ENCODE measurements at places on chromosomes 1 and 21. TPM values are rescaled to one million over a fixed set of nuclear protein-coding genes. Genes with fewer than 3 reads are reported as not detected.
A peak's percentile ranks its signal among the peaks of the same experiment; 100 is the strongest.

DNA sequence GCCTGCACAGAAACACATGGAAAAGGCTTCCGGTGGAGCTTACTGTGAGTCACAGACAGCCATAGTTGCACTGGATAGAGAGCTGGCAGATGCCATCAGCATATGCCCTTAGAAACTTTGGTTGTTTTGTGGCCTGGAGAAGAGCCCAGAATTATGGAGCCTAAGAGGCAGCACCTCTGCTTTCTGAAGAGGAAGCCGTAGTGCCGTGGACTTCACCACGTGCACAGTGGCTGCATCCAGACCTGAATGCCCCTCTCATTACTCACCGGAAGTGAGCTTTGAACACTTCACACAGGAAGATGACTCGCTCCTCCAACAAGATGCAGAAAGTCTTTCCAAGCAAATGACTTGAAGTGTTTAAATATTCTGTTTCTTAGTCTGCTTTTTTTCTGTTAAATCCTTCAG is 28.4 kb downstream of the JUN start:
- DNase-seq, result peak; percentile 82

- no peak for DNase-seq
Observed at GRCh38 chr1:168454211-168454815, 89.5 kb downstream of the XCL2 start.

DNA sequence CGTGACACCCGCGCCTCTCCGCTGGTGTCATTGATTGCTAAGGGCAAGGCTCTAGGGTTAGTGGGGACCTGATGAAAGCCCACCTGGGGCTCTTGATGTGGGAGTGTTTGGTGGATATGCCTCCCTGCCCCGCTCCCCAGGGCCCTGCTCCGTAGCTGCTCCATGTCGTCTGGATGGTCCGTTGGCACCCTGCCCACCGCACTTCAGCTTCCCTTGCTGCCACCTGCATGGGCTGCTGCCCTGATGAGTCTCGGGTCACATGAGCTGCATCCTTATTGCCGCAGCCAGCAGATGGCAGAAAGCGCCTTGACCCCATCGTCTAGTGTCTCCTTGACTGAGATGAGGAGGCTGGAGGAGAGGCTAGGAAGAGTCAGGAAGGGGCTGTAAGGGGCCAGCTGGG is 439.4 kb downstream of the CAMTA1 start:
- DNase-seq, result peak; percentile 17

- no peak for DNase-seq
Observed at GRCh38 chr1:207064561-207064960, 11.5 kb downstream of the PFKFB2 start.

- DNase-seq, result no peak
Observed at GRCh38 chr1:5725406-5725805, 266.8 kb downstream of the NPHP4 start.

DNA sequence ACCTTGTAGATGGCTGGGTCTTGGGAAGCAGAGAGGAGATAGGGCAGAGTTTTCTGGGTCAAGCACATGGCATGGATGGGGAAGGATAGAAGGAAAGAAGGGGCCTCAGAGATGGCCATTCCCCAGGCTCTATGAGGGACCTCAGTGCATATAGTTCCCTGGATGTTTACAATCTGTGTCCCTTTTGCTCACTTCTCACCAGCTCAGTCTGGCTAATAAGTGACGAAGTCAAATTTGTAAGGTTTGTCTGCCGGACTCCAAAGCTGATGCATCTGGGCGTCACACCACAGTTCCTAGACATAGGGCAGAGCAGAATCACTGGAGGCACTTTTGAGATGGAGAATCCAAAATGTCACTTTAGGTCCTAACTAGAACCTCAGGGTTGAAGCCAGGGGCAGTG is 416.4 kb upstream of the PROX1 start:
- DNase-seq, result no peak

- DNase-seq, result no peak
Observed at GRCh38 chr1:51671527-51672325, 54.8 kb downstream of the OSBPL9 start.

DNA sequence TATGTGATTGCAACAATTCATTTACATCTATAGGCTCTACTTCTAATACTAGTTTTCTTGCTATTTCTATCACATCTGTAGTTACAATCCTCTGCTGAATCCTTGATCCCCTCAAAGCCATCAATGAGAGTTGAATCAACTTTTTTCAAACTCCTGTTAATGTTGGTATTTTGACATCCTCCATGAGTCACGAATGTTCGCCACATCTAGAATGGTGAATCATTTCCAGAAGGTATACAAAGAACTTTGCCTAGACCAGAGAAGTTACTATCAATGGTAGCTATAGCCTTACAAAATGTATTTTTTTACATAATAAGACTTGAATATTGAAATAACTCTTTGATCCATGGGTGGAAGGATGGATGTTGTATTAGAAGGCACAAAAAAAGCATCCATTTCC is 110.0 kb downstream of the AMY1C start:
- no peak for DNase-seq

- DNase-seq, result no peak
Observed at GRCh38 chr1:226658546-226659125, 80.4 kb downstream of the ITPKB start.

DNA sequence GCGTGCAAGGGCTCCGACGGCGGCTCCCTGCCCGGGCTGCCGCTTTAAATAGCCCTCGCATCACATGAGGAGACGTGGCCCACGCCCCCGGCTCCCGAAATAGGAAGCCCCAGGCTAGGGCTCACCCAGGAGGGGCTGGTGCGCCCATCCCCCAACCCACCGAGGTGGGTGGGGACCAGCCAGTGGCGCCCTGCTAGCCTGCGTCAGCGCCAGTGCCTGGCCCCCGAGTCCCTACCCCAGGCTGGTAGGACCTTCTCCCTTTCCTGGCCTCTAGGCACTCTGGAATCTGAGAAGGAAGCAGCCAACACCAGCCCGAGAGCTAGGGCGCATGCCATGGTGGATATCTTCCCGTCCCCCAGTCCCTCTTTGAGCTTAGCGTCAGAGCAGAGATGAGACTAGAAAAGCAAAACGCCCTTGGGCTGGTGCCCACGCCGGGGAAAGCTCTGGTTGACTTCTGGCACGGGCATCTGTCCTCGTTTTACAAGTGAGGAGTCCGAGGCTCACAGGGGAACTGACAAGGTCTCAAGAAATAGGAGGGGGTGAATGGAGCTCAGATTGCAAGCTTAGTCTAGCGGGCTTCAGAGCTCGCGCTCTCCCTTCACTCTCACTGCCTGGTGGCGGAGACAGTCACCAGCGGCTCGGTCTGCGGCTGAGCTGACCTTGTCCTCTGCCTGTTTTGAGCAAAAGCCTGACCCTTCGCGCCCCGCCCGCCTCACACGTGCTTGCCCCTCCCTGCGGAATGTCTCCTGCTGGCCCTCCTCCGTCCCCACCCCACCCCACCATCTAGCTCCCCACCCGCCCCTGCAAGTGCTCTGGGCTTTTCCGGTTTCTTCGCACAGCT is at the start of gene FABP3:
Gene FABP3, minus strand, starts transcription at position 21 of the 841 bp plus-strand sequence. CDS start 62 bp downstream, outside the sequence.
- DNase-seq, result peak; percentile 46

DNA sequence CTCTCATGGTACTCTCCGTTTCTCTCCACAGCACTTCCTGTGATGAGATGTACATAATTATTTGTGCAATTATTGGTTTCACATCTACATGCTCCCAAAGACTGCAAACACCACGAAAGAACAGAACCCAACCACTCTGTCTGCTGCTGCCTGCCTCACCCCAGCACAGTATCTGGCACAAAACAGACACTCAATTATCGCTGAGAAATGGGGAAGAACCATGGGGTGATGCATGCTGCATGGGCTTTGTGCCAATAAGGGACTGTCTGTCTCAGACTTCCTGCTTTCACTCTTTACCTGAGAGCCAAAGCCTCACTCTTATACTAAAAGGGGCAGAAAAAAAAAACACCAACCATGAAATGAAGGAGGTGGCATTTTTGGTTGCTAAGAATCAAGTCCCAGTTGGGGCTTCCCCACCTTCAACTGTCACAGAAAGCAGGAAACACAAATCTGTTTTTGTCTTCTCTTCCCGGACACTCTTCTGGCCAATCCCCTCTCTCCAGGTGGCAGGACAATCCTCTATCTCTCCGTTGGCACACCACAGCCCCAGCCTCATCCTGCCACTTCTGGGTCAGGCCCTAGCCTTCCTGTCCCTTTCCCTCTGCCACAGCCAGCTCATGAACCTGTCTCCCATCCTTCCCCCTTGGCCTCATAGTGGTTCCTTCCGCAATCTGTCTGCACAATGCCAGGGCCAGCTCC is 82.0 kb downstream of the TGFBR3 start:
- DNase-seq, result peak; percentile 86

GRCh38 chr1:209860293-209860881 is 32.6 kb downstream of the UTP25 start:
- peak; percentile 86 for DNase-seq

- DNase-seq, result no peak
Observed at GRCh38 chr21:35921471-35921870, 138.9 kb downstream of the SETD4 start.

The CAPZB gene
- 346 TPM for total RNA-seq

The CELA3A gene
- not detected for total RNA-seq

The PTGFR gene
- not detected for total RNA-seq

The WNT9A gene
- total RNA-seq, result 0.04 TPM

The TMCC2 gene
- 10.5 TPM for total RNA-seq

The ZBTB8A gene
- 0.30 TPM for total RNA-seq

The FHAD1 gene
- 0.21 TPM for total RNA-seq

The TTLL7 gene
- 2.6 TPM for total RNA-seq
